Activated CD4-positive, alpha-beta memory T cell treated with anti-CD3 and anti-CD28 coated beads, Interleukin-2, amount 10 ng/mL, durations not matched to agents 7 days and 5 days (primary cell): ENCODE measurements at places on chromosomes 7 and 10. TPM values are rescaled to one million over a fixed set of nuclear protein-coding genes. Genes with fewer than 3 reads are reported as not detected.

INA gene
- 0.13 TPM for total RNA-seq

RBP4 gene
- total RNA-seq: not detected

PARG gene
- 28.8 TPM for total RNA-seq

STAG3 gene
- 13.1 TPM for total RNA-seq

DNA sequence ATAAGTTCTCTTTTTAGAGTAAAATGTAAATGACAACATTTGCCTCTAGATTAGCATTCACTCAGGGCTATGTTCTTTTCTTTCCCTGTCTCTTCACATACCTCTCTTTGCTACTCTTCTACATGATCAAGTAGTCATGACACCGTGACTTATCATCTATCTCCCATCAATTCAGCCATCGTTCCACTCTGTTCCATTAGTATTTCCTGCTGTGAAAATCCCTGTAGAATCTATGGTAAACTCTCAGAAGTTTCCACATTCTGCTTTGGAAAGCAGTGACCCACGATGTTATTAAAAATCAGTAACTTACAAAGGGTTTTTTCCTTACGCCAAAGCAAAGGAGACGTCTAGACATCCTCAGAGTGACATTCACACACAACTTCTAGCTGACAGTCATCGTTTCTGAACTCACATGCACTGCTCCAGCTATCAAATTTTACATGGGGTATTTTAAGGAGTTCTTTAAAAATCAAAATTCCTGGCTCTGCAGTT lies 135.6 kb downstream of the SEMA3C start:
- DNase-seq: no peak

- DNase-seq: no peak
Observed at GRCh38 chr10:99770408-99771045, 11.9 kb upstream of the ABCC2 start.

- no peak for DNase-seq
Observed at GRCh38 chr10:26274391-26274790, 57.8 kb downstream of the GAD2 start.

- no peak for DNase-seq
Observed at GRCh38 chr7:123260428-123260960, 60.7 kb upstream of the SLC13A1 start.

GRCh38 chr7:37398403-37398802 lies 50.3 kb downstream of the ELMO1 start:
- DNase-seq: no peak

DNA sequence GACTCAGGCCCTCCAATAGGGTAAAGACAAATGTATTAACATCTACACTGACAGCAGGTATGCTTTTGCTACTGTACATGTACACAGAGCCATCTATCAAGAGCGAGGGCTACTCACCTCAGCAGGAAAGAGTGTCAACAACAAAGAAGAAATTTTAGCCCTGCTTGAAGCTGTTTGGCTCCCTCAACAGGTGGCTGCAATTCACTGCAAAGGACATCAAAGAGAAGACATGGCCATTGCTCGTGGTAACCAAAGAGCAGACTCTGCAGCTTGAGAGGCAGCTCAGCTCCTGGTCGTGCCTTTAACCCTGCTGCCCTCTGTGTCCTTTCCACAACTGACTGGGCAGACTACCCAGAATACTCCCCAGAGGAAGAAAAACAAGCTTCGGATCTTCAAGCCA lies 5.1 kb downstream of the AKR1B15 start:
- DNase-seq: no peak

DNA sequence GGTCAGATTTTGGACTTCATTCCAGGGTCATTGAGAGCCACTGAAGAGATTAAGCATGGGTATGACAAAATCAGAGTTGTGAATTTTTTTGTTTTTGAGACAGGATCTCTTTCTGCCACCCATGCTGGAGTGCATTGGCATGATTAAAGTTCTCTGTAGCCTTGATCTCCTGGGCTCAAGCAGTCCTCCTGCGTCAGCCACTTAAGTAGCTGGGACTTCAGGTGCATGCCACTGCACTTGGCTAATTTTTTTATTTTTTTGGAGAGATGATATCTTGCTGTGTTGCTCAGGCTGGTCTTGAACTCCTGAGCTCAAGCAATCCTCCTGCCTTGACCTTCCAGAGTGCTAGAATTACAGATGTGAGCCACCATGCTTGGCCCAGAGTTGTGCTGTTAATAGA lies 52.5 kb upstream of the GLCCI1 start:
- DNase-seq: no peak

- no peak for DNase-seq
Observed at GRCh38 chr10:73950155-73950948, 39.4 kb downstream of the PLAU start.

DNA sequence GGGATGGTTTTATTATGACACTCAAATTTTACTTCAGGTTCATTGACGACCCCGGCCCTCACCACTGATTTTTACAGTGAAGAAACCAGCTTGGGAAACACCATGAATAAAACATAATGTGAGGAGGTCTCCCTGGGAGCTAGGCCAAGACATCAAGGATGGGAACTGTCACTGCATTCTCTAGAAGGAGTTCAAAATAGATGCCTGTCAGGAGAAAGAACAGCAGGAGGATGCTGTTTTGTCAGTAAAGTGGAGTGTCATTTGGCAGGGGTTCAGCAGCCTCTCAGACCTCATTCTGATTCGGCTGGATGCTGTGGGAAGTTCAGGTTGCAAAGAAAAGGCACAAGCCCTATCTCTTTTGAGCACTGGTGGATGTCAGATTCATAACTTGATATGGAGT lies 360.3 kb upstream of the C7orf33 start:
- DNase-seq: no peak

DNA sequence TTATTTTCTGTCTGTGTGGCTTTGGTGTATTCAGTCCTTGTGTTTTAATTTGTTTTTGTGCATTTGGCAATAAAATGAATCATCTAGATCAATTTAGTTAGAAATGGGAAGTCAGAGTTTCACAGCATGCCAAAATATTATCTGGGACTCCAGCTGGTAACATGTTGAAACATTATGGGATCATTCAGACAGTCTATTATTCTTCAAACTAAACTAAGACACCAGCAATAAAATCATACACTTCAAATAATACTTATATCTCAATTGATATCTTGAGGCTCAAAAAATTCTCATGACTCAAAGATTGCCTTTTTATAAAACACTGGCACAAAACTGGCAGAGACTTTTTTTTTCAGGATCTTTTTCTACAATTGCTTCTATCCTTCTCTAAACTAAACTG lies 5.8 kb upstream of the RP9 start:
- DNase-seq: no peak

- no peak for DNase-seq
Observed at GRCh38 chr7:134761266-134761665, 18.2 kb upstream of the CALD1 start.

GRCh38 chr7:2794836-2795636 lies 49.1 kb downstream of the GNA12 start:
- DNase-seq: no peak

DNA sequence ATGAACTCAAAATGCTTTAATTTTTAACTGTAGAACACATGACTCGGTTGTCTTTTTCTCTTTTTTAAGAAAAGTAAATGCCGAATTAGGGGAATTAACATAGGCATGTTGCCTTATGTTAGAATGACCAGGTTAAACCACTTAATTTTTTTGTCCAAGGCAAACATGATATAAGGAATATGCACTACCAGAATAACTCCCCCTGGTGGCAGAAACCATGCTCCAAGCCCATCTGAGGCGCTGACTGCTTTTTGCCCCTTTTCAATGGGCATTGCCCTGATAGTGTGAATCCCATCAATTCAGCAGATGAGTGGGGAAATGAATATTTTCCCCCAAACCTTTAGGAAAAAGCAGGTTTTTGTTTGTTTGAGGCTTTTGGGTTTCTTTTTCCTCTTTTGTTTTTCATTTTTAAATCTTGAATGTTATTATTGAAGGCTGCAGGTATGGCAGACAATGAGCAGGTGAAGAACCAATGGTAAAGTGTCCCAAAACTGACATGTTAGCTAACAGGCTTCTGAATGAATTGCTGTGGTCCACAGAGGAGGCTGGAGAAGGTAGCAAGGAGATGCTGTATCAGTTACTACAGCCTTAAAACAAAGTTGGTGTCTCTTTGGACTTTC lies 284.3 kb downstream of the SORCS3 start:
- DNase-seq: peak; percentile 22

- DNase-seq: no peak
Observed at GRCh38 chr10:110779489-110779888, 92.2 kb upstream of the PDCD4 start.

DNA sequence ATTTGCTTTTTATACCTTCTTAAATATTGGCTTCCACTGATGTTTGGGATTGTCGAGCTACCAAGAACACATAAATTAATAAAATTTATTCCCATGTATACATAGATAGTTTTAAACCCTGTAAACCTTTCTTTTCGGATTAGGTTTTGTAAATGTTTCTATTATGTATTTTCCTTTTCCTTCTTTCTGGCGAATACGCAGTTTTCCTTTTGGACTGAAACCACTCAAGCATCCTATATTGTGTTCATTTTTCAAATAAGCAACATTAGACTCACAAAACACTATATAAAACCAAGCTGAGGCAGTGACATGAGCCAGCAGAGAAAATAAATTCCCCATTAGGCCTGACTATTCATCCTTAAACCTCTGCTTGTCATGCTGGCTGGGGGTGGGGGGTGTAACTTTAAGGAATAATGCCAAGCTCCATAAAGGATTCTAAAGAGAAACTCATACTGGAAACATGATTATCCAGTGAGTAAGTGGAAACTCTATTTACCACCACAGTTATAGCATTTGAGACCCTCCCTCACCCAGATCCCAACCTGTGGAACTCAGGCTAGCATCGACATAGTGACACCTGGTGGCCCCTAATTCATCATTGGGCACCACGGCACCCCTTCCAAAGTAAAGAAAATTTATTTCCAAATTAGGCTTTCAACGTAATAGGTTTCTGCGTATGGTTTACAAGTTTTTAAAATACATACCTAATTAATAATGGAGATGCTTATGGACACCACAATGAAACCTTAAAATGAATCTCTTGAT lies 86.5 kb upstream of the CELF2 start:
- no peak for DNase-seq

DNA sequence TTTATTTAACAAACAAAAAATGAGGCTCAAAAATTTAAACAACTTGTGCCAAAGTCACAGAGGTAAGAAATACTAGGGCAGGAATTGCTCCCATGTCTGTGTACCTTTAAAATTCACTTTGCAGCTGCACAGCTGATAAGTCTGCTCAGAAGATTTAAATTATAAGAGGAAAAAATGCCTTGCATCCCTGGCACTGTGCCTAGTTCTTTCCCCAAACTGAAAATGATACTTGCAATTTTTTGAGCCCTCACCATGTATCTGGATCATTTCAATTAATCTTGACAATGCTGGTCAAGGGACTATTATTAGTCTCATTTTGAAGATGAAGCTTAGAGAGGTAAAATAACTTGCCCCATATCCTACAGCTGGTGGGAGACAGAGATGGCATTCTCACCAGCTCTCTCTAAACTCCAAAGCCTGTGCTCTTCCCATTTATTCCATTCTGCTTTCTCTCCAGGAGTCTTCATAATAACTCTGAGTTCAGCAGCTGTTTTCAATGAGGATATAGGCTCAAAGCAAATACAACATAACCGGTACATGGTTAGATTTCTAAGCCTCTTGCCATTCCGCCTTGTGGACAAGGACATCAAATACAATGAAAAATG lies 350.5 kb upstream of the LRRTM3 start:
- DNase-seq: no peak

DNA sequence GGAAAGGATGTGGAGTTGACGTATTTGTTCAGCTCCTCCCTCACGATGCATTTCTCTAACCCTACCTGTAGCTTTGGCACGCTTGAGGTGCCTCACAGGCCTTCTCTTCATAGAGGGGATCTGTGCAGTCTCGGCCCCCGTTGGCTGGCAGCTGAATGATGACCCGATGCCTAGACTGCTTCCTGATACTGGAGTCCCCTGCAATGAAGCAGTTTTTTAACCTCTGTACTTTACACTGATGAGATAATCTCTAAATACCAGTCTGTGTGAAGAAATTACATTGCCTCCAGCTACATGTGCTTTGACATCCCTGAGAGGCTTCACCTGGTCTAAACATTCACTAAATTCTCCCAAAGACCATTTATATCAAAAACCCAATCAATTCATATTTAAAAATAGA lies 370.1 kb downstream of the THSD7A start:
- DNase-seq: no peak
